Stimulated activated CD4-positive, alpha-beta T cell treated with anti-CD3 and anti-CD28 coated beads, Interleukin-15, amount 100 ng/mL, for 1 hour (primary cell): ENCODE measurements at places on chromosomes 2 and 18.
A peak's percentile ranks its signal among the peaks of the same experiment; 100 is the strongest.

- DNase-seq: no peak
Measured at GRCh38 chr2:118530976-118531375, 316.5 kb downstream of the EN1 start.

- DNase-seq: no peak
Measured at GRCh38 chr2:122366969-122367645, 611.7 kb downstream of the TSN start.

DNA sequence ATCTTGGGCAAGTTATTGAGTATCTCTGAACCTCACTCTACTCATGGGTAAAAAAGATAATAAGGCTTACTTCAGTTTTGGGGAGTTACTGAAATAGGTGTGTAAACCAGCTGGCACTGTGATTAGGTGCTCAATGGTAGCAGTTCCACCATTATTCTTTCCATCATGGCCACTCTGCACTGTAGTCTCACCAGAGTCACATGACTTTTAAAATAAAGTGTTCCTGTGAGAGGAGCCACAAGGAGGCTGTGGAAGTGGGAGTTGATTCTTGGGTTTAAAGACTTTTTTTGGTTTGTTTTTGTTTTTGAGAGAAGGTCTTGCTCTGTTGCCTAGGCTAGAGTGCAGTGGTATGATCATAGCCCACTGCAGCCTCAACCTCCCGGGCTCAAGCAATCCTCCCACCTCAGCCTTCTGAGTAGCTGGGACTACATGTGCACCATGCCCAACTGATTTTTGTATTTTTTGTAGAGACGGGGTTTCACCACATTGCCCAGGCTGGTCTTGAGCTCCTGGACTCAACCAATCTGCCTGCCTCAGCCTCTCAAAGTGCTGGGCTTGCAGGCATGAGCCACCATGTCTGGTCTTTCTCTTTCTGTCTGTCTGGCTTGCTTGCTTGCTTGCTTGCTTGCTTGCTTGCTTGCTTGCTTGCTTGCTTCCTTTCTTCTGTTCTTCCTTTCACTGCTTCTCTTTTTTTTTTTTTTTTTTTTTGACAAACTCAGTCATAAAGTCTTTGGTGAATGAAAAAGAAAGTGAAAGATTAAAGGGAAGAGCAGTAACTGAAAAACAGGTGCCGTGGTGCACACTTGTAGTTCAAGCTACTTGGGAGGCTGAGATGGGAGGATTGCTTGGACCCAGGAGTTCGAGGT, 21.2 kb upstream of the ACVR1 start:
- no peak for DNase-seq

- no peak for DNase-seq
Measured at GRCh38 chr2:188051706-188052105, 240.0 kb upstream of the GULP1 start.

- no peak for DNase-seq
Measured at GRCh38 chr2:113791697-113792590, 35.5 kb upstream of the SLC35F5 start.

- DNase-seq: no peak
Measured at GRCh38 chr2:56244911-56245530, 61.2 kb downstream of the CCDC85A start.

GRCh38 chr2:152504618-152505017, 169.6 kb downstream of the FMNL2 start:
- DNase-seq: no peak

DNA sequence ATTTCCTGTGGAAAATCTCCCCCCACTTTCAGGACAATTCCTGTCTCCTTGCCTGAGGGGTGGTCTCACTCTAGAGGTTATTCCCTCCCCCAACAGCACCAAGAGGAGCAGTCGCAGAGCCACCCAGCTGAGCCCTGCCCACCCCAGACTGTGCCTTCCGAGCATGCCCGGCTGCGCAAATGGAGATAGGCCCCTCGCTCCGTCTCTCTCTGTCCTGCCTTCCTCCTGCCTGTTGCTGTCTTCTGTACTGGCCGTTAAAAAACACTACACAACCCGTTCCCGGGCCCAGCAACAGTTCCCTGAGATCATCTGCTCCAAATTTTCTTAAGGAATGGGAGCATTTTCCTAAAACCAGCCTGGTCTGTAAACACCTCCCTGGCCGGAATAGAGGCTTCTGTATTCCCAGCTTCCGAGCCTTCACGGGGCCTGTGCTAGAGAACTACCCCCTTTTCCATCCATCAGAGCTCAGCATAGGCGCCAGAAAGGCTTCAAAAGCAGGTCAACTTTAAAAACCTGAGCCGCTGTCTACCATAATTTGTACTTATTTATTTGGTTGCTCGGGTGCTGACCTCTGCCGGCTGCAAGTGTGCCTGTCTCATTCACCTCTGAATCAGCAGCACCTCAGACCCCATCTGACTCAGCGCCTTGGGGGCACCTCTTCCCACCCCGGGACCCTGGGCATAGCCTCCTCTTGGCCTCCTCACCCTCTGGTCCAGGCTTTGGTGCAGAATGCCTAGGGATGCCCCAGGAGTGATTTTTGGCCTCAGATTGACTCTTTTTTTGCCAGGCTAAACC, 159.4 kb downstream of the PXDN start:
- DNase-seq: no peak

- peak; percentile 4 for DNase-seq
Measured at GRCh38 chr2:128317181-128317898, 1.3 kb downstream of the HS6ST1 start.

GRCh38 chr2:26067980-26068507, 34.2 kb downstream of the RAB10 start:
- no peak for DNase-seq
